ENCODE measurements at places on chromosomes 16 and 17.
A peak's percentile ranks its signal among the peaks of the same experiment; 100 is the strongest.

GRCh38 chr16:10525214-10525825 is 55.1 kb downstream of the EMP2 start:
- DNase-seq = no peak

DNA sequence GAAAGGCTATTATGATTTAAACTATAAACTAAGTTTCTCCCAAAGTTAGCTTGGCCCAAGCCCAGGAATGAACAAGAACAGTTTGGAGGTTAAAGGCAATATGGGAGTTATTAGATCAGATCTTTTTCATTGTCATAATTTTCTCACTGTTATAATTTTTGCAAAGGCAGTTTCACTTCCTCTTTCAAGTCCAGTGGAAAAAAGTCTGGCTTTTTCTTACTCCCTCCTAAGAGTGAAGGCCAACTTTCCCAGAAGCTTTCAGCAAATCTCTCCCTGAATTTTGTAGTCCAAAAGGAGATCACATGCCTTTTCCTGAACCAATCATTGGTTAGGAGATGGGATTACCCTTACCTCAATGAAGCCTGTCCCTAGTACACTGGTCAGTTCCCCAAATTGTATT is 9.1 kb upstream of the BLMH start:
- no peak for DNase-seq

- no peak for DNase-seq
These were observed 7.1 kb upstream of the NFATC3 start for GRCh38 chr16:68077866-68078700.

GRCh38 chr16:24610416-24610755 is 71.0 kb downstream of the RBBP6 start:
- peak; percentile 22 for DNase-seq

- DNase-seq = no peak
These were observed 11.4 kb downstream of the HOXB1 start for GRCh38 chr17:48519427-48519826.

- DNase-seq = peak; percentile 58
These were observed 935 bp downstream of the USP32 start for GRCh38 chr17:60390925-60391470.

DNA sequence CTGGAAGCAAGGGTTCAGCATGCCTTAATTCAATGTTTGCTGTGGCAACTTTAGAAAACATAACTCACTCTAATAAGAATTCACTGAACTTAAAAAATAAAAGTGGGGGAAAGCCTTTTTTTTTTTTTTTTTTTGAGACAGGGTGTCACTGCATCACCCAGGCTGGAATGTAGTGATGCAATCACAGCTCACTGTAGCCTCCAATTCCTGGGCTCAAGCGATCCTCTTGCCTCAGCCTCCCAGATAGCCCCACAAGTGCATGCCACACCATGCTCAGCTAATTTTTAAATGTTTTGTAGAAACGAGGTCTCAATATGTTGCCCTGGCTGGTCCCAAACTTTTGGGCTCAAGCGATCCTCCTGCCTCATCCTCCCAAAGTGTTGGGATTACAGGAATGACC is 243.9 kb downstream of the PARN start:
- no peak for DNase-seq

GRCh38 chr16:87936375-87937230 is at the start of gene CA5A:
Gene CA5A, minus strand, starts transcription at chr16:87936529. Its CDS starts 79 bp downstream, at chr16:87936450.
- no peak for DNase-seq

GRCh38 chr16:69013991-69014390 is 91.5 kb upstream of the HAS3 start:
- no peak for DNase-seq

GRCh38 chr17:81810892-81811704 is 7.1 kb downstream of the GCGR start:
- DNase-seq = no peak

DNA sequence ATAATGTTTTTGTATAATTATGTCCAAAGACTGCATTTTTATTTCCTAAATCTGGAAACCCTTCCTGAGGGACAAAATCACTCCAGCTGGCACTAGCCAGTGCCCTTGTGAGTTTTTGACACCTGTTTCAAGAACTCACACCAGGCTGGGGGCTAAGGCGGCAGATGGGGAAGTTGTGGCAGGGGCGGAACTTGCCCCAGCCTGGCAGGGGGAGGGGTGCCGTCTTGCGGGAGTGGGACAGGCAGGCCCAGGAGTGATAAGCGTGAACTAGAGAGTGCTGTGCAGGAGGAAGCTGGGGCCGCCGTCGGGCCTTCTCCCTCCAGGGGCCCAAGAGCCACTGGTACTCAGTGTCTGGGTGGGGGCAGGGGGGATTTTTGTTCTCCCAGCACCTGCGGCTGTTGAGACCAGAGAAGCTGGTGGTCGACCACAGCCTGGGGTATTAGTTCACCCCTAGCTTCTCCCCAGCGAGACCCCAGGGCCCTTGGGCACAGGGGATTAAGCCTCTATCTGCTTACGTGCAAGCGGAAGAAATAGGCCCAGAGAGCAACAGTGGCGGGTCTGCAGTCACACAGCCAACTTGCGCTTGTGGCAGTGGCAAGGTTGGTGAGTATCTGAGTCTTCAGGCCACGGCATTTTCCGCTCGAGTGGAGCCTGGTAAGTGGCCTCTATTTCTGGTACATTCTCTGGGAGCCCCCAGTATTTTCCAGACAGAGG is 40.2 kb upstream of the PLCG2 start:
- DNase-seq = no peak

DNA sequence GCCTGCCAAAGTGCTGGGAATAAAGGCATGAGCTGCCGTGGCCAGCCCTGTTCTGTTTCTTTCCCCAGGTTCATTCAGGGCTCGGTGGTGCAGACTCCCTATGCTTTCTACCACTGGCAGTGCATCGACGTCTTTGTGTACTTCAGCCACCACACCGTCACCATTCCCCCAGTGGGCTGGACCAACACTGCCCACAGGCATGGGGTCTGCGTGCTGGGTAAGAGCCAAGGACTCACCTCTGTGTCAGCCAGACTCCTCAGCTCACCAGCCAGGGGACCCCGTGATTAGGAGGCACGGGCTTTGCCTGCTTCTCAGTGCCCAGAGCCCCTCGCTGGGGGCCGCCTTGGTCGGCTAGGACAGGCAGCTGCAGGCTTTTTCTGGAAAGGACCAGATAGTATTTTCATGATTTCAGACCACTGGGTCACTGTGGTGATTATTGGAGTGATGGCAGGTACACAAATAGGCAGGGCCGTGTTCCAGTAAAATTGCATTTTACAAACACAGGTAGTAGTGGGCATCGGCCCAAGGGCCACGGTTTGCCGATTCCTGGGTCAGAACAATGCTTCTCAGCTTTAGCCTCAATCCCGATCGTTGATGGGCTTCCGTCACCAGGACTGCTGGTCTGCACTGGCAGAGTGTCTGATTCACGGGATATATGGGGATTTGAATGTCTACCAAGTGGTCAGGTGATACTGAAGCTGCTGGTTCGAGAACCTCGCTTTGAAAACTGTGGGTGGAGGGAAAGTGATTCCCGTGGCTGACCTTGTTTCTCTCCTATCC is 5.0 kb downstream of the ENGASE start:
- DNase-seq = no peak

DNA sequence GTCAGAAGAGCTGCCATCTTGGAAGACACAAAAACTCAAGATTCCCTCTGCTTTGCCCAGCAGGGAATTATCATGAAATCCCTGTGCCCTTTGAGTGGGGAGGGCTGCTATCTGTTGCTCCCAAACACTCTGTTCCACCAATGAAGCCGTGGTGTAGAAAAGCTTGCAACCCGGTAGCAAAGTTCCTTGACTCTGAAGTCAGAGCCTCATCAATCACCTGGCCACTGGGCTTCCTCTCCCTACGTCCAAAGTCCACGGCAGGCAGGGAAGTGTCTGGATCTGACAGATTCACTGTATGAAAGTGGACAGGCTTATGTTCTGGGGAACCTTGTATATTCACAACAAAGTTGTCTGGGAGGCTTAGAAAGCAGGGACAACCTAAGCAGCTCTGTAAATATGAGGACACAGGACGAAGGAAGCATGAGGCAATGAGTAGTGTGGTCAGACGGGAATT is 343.3 kb downstream of the SLC39A11 start:
- no peak for DNase-seq

- no peak for DNase-seq
These were observed 7.2 kb downstream of the EARS2 start for GRCh38 chr16:23549938-23550337.

DNA sequence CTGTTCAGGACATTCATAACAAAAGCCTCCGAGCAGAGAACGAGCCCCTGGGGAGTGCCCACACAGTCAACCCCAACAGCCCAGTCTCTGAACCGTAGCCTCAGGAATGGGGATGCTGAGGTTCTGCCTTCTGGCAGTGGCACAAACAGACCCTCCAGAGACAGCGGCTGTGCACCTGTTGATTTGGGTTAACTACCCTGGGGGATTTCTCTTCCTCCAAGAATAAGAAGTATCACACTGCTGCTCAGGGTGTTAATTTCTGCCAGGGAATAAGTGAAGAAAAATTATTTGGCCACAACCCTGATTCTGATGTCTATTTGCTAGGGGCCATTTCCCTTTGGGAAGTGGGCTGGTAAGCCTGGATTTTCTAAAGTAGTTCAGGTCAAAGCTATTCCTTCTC is 51.0 kb upstream of the PIRT start:
- no peak for DNase-seq

- no peak for DNase-seq
These were observed 15.7 kb downstream of the C16orf74 start for GRCh38 chr16:85735225-85735635.

DNA sequence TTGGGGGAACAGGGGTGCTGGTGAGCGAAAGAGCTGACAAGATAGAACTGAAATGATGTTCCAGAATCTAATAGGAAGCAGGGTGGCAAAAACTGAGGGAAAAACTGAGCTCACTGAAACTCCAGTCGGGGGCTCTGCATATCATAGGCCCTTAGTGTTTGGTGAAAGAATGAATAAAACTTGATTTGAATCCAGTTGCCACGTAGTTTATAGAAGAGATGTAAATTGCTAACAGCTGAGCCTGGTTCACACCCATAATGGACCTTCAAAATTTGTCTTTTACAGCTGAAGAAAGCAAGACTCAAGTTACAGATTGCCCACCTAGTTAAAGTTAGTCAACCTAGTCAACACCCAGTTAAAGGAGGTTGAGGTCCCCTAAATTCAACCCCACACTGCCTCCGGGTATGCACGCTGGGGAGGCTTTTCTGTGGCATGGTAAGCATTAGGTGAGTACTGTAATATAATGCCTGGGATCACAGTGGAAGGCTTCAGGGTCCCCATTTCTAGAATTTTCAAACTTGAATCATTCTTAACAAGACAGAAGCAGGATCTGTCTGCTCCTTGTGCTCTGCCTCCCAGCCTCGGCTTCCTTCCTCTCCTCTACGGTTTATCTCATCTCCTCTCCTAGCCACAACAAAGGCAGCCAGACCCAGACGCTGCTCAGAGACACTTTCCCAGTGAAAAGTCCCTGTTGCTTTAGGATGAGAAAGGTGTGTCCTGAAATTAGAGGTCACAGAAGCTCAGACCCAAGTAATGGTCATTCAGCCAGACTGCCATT is 26.9 kb upstream of the SUPT4H1 start:
- no peak for DNase-seq

DNA sequence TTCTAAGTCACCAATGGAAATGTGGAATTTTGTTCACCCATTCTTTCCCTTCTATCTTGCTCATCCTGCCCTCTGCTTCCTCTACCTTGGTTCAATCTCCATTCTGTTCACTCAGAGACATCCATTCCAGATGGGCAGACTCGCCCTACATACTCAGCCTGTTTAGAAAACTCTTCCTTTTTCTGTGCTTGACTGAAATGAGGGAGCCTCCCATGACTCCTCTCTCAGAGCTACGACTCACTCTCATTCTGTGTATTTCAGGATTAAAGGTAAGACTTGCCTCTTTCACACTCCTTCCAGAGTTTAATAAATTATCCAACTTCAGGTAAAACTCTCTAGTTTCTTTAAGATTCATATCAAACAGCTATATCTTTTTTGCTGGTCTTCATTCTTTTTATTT is 182.8 kb downstream of the HS3ST3A1 start:
- no peak for DNase-seq

DNA sequence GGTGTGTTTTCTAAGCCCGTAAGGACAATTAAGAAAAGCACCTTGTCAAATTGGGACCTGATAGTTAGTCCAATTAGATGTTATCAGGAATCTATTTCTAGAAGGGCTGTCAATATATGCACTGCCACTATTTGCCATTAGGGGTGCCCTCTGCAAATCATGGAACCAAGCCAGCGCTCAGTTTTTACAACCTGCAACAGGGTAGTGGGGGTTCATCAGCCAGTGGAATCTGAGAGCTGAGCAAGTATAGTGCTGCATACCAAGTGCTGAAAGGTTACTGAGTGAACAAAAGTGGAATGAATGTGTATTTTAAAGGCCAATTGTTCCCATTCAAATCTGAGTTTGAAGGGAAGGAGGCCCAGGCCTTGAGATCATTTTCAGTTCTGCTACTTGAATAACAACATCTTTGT is 10.4 kb downstream of the PRR11 start:
- peak; percentile 50 for DNase-seq

DNA sequence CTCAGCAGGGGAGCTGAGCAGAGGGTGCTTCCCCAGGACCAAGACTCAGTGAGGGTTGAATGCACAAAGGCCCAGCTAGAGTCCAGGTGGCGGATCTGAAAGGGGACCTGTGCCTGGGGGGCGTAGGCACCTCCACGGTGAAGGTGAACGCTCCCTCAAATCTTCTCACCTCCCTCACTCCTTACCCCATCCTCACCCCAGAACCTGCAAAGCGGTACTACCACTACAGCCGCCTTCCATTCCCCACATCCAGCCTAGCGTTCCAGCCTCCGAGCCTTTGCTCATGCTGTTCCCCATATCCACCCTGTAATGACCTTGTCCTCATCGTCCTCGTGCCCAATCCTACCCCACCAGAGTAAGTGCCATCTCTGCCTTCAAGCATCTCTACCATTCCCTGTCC is 30.6 kb downstream of the TRPV3 start:
- no peak for DNase-seq

DNA sequence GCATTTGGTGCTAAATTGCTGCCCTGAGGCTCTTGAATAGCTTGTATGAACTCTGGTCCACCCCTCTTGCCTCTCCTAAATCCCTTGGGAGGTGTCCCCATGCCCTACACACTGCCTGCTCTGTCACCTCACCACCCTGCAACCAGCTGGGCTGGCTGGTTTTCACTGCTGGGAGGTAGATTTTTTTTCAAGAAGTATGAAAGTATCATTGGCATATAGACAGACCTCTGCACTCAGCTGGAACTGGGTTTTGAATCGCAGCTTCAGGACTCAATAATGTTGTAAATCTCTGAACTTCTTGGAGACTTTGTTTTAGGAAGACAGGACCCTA is 184.9 kb downstream of the MSI2 start:
- no peak for DNase-seq

Measured in BE2C (cell line).